Mesothelial cell of epicardium (in vitro differentiated cells): ENCODE measurements at places on chromosomes 5 and 9.

DNA sequence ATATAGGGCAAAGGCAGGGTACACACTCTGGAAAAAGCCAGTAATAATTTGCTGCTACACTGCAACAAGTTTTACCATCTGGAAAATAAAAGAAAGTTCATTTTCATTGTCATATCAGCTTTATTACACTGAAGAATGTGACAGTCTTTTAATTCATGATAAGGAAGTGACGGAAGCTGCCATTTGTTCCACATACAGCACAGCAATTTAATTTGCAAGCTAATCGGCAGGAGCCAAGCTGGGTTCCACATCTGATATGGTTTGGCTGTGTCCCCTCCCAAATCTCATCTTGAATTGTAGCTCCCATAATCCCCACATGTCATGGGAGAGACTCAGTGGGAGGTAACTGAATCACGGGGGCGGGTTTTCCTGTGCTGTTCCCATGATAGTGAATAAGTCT is 16.5 kb downstream of the PRELID2 start:
- DNase-seq = no peak

DNA sequence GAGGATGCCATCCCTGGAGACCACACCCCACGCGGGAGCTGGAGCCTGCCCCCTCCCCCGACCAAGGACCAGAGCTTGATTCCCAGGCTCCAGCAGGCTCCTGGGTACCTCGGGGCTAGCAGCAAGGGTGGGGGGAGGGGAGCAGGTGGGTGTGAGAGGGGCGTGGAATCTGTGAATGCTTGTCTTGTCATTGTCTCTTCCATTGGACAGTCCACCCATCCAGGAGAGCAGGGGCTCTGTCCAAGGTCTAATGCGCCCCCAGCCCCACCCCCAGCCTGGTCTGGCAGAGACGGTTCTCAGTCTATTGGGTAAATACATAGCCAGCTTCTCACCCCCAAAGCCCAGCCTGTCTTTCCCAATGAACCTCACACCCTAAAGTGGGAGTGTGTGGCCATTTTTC is 22.8 kb downstream of the URM1 start:
- DNase-seq = no peak

- no peak for DNase-seq
These were observed 159.3 kb downstream of the DMAC1 start for GRCh38 chr9:7640231-7640630.

DNA sequence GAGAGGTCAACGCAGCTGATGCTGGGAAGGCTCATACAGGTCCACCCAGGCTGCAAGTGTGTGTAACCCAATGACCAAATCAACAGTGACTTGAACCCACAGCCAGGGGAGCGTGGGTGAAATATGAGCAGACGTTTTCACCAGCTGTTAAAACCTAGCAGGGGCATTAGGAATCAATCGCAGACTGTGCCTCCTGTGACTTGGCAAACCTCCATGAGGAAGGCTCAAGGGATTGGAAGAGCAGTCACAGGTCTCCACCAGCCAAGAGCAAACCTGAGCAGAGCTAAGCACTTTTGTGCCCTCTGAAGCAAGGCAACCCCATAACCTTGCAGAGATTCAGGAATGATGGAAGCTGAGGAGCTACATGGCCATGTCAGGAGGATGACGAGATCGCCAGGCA is 25.5 kb downstream of the INSYN2B start:
- no peak for DNase-seq

DNA sequence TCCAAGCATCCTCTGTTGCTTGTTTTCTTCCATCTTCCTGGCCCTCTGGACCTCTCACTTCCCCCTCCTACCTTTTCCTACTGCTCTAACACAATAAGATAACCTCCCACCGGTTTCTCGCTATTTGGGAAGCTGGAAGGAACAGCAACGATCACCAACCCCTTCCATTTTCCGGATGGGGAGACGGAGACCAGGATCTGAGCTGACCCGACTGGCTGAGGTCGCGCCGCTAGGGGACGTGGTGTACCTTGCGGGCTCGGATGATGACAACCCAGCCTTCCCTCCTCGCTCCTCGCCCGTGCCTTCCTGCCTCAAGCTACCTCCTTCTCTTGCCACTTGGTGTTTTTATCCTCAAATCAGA is 1.9 kb downstream of the LPAR1 start:
- peak; percentile 29 for DNase-seq

DNA sequence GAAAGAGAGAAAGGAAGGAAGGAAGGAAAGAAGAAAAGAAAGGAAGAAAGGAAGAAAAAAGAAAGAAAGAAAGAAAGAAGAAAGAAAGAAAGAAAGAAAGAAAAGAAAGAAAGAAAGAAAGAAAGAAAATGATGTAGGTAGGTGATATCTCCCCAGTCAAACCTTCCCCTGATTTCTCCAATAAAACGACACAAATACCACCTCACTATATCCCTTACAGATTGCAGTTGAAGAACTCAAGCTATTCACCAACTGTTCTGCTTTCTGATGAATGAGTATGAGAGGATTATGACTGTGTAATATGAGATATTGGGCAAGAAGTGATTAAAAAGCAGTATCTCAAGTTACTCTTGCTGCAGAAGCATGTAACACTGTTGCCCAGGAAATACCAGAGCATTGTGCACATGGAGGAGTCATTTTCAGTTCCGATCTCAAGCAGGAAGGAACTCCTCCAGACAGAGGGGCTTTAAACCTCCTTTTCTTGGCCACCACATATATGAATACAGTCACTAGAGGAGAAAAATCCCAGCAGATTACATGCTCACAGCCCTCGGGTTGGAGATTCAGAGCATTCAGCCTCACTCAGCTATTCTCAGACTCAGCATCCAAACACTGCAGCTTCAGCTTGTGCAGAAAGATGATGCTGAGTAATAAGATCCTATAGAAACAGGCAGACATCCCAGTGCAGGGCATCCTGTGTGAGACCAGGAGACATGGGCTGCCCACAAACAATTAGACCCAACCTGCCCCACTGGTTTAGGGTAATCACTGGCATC is 61.4 kb downstream of the UGCG start:
- DNase-seq = no peak

- DNase-seq = no peak
These were observed 69.7 kb downstream of the MEF2C start for GRCh38 chr5:88813244-88813643.

GRCh38 chr5:130386155-130386554 is 481.9 kb downstream of the CHSY3 start:
- DNase-seq = no peak

- DNase-seq = no peak
These were observed 18.8 kb downstream of the TICAM2 start for GRCh38 chr5:115583474-115583873.

- DNase-seq = no peak
These were observed 82.3 kb upstream of the EPB41L4B start for GRCh38 chr9:109403116-109403515.

GRCh38 chr5:41349846-41350245 is 136.5 kb upstream of the C6 start:
- no peak for DNase-seq

DNA sequence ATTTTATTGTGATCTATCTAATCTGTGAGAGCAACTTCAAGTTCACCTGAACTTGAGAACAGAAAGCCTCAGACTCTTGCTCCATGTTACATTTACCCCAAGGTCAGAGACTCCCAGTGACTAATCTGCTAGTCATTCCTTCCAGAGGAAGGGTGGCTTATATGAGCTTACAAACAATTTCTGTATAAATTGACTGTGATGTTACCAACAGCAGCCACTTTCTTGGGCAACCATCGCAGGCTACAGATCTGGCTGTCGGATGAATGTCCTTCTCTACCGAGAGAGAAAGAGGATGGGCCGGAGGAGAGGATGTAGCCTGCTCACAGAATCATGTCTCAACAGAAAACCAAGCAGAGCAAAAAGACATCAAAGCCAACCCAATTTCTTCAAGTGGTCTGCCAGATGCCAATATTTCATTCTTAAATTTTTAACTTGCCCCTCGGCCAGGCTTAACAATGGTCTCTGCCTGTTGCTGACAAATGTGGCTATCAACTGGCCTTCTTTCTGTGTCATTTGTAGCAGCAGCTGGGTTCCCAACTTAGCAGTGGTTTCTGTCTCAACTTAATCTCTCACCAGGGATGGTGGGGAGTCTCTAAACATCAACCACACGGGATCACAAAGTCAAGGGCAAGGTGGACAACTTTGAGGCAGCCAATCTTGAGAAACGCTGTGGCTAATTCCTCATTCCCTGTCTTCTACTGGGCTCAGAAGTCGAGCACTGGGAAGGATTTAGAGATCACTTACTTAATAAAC is 81.3 kb downstream of the RAPGEF1 start:
- no peak for DNase-seq

DNA sequence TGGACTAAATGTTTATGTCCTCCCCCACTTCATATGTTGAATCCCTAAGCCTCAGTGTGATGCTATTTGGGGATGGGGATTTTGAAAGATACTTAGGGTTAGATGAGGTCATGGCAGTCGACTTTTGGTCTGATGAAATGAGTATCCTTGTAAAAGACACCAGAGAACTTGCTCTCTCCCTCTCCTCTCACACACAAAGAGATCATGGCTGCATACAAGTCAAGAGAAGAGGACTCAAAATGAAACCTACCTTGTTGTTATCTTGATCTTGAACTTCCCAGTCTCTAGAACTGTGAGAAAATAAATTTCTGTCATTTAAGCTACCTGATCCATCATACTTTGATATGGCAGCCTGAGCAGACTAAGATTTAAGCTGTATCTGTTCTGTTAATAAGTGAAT is 144.0 kb upstream of the HAPLN1 start:
- no peak for DNase-seq

DNA sequence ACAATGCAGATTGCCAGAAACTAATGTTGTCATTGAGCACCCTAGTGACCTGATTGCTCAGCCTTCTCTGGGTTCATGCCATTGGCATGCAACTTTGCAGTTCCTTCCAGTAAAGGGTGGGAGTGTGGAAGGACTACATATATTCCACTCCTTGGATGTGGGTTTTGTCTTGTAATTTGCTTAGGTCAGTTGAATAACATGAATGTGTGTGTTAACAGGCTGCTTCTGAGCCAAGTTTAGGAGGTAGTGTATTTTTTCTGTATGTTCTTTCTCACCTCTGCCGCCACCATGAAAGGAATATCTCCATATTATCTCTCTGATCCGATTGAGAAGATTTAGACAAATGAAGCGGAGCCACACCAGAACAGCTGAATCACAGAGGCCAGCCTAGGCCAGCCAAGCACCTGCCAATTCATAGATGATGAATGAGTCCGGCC is 1929.6 kb upstream of the CDH6 start:
- no peak for DNase-seq

DNA sequence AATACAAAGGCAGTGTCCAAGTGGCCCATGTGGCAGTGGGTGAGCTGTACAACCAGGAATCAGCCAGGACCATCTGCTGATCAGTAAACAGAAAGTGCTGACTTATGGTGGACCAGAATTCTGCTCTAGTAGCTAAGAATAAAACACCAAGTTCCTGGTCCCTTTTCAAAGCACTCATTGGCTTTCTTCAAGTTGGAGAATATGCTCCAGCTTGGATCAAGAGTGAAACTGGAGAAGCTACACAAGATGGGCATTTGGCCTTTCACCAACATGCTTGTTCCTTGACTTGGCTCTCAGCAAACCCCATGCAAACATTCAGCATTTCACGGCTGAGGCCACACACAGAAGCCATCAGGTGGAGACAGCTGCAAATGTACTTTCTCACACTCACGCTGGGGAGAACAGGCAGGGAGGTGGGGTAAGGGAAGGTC is 32.1 kb downstream of the MARCHF3 start:
- no peak for DNase-seq

DNA sequence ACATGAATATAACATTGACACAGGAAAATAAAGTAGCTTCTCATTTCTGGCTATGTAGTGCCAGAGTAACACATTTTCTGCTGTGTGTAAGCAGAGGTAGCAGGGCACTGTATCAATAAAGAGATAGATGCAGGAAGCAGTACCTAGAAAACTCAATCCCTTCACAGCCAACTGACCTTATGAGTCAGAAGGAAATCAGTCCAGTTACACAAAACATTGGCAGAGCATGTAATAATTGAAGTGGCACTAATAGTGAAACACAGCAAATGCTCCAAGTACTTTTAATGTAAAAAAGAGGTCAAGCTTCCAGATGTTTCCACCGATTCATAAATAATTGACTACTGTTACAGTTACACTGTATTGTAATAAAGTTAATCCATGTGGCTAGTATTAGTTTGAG is 706.6 kb downstream of the EFNA5 start:
- DNase-seq = no peak

- DNase-seq = no peak
These were observed 59.0 kb upstream of the CDK20 start for GRCh38 chr9:88033359-88033702.

GRCh38 chr5:151205411-151205810 is 18.5 kb downstream of the CCDC69 start:
- DNase-seq = no peak

DNA sequence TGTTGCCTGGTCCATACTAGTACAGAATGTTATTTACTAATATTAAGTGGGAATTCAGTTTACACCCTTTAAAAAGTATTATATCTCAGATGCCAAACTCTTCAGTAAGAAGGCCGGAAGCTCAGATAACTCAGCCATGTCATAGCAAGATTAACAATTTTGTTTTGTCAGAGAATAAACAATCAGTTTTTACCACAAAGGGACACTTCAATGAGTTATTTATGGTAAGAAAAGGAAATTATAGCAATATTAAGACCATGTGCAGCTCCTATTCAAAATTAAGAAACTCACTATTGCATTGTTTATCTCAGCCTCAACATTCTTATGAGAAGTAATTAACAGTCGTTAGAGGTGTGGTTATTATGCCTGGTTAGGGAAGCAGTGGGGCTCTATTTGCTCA is 13.1 kb upstream of the ARL15 start:
- no peak for DNase-seq

DNA sequence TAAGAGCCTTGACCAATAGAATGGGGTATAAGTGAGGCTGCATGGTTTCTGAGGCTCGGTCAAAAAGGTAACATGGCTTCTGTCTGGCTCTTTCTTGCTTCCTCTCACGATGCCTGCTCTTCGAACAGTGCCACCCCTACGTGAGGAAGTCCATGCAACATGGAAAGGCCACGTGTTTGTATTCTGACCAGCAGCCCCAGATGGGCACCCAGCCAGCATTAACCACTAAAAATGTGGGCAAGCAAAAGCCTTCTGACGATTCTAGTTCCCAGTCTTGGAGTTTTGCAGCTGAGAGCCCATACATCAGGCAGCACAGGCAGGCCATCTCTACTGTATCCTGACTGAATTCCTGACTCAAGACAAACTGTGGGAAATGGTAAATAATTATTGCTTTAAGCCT is 24.2 kb upstream of the NREP start:
- DNase-seq = no peak
